Smooth muscle cell of bladder (primary cell): ENCODE measurements at places on chromosomes 6 and 20. TPM values are rescaled to one million over a fixed set of nuclear protein-coding genes. Genes with fewer than 3 reads are reported as not detected.

Gene BIRC7
- total RNA-seq: 0.65 TPM in 1 of 2 replicates, not detected in the other

Gene GSTA1
- not detected in 2 replicates for total RNA-seq

Gene DYNLT2
- total RNA-seq: 0.65 and 0.85 TPM in 2 replicates

Gene PNPLA1
- total RNA-seq: under 0.01 TPM in 1 of 2 replicates, not detected in the other

Gene COX4I2
- not detected in 2 replicates for total RNA-seq

Gene SYCP2L
- 0.09 and 0.14 TPM in 2 replicates for total RNA-seq

Gene PHF10
- total RNA-seq: 22.3 and 22.5 TPM in 2 replicates

Gene TMEM30A
- total RNA-seq: 172 and 194 TPM in 2 replicates
